Vagina (tissue), 2 donors: ENCODE measurements at places on chromosomes 4 and X.

DNA sequence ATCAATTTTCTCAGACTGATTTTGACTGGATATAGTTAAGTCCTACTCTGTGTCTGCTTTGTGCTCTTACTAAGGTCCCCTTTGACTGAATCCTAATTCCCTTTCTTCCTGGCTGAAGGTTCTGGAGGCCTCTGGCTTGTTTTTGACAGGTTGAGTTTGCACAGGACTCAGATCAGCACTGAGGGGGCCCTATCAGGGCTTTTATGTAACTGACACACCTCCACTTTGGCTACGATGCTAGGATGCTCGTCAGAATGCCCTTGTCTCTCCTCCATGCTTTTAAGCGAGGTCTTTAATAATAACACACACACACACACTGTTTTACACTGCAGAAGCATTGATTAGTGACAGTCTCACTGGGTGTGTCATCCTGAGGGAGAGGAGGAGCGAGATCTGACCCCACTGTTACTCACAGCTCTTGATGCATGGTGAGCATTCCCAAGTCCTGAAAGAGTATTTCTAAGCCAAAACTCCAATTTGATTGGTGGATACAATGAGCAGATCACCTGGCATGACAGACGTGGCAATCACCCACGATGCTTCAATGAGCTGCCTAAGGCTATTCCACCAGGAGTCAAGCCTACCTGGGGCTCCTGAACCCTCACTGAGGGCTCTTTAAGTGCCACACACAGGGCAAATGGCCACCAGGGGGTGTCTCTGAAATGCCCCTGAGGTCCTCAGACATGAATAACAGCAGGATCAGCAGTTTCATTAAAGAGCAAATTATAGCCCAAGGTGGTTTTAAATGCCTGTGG lies 130.4 kb upstream of the CPEB2 start:
- no peak for DNase-seq

DNA sequence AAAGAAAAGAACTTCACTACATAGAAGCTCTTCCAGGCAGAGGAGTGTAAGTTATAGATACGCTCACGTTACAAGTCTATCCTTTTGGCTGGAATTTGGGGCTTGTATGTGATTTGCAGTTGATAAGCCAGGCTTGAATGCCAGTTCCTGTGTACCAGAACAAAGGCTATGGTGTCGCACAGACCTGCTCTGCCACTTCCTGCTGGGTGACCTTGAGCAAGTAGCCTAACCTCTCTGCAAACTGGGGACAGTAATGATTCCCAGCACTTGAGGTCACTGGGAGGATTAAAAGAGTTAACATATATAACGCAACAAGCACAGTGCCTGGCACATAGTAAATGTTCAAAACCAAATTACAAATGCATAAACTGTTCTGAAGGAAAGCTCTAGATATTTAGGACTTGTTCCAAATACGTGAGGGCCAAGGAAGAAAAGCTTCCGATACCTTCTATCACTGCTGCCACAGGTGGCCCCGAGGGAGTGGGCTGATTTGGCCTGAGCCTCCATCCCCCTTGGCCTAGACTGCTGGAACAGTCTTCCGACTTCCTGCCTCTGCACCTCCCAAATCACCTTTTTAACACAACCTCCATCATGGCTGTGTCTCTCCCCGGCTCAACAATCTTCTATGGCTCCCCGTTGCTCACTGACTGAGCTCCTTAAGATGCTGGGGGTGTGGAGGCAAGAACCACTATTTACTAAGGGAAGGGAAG lies 1.3 kb upstream of the SOWAHD start:
- DNase-seq = no peak

DNA sequence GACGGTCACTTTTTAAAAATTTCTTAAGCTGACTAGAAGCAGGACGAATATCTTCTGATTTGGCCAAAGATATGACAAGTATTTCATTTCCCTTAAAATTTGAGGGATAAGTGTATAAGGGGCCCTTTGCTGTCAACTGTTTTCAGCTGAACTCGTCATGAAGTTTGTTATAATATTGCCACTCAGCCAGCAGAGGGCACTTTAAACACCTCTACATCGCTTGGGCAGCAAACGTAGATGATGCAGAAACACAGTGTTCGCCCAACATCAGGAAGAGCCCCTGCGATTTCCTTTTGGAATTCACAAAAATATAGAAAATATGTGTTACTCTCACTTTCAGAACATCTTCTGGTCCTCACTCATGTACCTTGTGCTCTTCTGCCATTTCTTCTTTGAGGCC lies 435.7 kb upstream of the FMR1 start:
- no peak for DNase-seq

- no peak for DNase-seq
Observed at GRCh38 chr4:145280541-145280940, 100.2 kb upstream of the OTUD4 start.

DNA sequence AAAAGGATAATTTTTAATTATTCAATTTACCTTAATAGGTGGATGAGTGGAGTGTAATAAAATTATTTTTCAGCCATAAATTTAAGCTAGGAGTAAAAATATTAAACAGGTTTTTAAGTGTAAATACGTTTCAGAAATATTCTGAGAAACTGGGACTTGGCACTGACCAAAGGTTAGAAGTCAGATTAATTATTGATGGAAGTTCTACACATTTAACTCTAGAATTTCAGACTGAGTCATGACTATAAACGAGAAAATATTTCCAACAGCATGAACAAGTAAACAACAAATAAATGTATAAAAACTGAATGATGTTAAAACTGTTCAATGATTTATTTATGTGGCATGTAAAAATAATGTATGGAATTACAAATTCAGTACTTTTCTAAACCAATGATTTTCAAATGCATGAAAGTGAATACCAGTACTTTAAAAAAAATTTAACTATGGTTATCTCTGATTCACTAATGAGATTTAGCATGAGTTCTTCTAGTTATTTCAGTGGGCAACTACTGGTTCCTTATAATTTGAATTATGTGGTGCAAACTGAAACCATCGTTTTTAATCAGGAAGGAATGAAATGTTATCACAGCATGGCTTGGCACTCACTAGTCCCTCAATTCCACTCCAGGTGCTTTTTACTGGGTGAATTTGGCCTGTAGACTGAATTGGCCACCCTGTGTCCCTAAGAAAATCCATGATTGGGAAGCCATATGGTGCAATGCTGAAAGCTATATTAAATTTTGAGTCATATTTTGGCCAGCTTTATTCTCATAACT lies 244.2 kb downstream of the FSTL5 start:
- DNase-seq = no peak

GRCh38 chr4:139622901-139623381 lies 42.7 kb upstream of the MGST2 start:
- no peak for DNase-seq

GRCh38 chrX:32871636-32872035 lies 339.7 kb downstream of the DMD start:
- no peak for DNase-seq

- DNase-seq = no peak
Observed at GRCh38 chr4:138891631-138892031, 124.0 kb upstream of the NOCT start.

- peak; percentile 37 for DNase-seq
Observed at GRCh38 chrX:150236327-150236726, 126.8 kb upstream of the MAMLD1 start.

DNA sequence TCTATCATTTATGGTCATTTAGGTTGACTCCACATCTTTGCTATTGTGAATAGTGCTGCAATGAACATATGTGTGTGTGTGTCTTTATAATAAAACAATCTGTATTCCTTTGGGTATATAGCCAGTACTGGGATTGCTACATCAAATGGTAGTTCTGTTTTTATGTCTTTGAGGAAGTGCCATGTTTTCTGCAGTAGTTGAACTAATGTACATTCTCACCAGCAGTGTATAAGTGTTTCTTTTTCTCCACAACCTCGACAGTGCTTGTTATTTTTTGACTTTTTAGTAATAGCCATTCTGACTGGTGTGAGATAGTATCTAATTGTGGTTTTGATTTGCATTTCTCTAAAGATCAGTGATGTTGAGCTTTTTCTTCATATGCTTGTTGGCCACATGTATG lies 80.5 kb downstream of the ARHGAP6 start:
- DNase-seq = no peak
